ENCODE measurements at places on chromosomes 13 and 19.
A peak's percentile ranks its signal among the peaks of the same experiment; 100 is the strongest.

DNA sequence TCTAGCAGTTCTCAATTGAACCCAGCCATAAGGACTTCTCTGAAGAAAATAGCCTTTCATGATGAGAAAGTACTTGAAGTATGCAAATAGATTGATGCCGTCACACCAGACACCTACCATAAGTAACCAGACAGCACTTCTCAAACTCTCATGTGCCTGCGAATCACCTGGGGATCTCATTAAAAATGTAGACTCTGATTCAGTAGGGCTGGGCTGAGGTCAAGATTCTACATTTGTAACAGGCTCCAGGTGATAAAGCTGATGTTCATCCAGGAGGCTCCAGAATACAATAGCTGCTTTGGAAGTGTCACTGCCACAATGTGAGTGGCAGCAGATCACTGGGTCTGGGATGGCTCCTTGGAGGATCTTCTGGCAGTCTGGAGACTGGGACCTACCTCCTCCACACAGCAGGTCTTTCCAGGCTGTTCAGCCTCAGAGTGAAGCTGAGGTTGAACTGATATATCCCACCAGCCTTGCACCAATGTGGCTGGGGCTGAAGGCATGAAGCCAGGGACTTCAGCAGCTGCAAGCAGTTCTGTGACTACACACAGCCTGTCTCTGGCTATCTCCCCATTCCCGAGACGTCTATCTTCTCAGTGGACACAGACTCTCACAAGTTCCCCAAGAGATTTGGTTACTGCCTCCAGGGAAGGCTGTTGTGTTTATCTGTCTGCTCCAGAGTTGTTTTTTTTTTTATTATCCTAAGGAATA lies 9.1 kb downstream of the MBNL2 start:
- no peak for DNase-seq

GRCh38 chr19:2507109-2507508 lies 31.2 kb downstream of the GADD45B start:
- DNase-seq = peak; percentile 38

DNA sequence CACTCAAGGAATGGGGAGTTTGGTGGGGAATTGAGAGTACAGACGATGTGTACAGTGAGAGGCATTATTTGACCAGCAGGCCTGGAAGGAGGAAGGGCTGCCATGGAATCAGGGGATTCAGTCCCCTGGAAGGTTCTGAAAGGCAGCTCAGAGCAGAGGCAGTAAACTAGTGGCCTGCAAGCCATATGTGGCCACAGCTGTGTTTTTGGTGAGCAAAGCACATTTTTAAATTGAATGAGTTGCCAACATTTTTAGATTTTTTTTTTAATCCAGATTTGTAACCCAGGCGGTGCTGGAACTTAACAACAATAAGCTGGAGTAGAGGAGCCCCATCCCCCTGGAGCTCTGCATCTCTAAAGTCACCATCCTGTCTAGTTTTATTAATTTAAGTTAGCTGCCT lies 95.3 kb upstream of the IPO5 start:
- no peak for DNase-seq

GRCh38 chr13:36840718-36841250 lies 21.8 kb downstream of the RFXAP start:
- DNase-seq = no peak

DNA sequence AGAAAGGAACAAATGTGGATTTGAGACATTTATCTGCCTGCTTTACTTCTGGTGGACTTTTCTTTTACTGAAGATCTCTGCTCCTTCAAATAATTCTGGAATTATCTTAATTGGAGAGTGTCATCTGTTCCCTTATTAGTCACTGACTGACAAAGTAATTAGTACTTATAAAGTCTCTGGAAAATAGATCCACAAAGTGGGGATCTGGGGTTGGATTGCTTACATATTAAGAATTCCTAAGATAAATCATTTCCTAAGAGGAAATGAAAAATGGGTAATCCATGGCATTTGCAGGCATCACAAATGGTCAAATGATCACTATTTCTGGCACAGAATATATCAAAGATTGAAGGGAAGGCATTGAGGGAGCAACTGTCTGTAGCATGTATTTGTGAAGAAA lies 137.4 kb upstream of the SLITRK5 start:
- DNase-seq = no peak

- DNase-seq = no peak
These were observed 665.7 kb upstream of the SLC10A2 start for GRCh38 chr13:103731959-103732358.

- no peak for DNase-seq
These were observed 1.7 kb downstream of the PTOV1 start for GRCh38 chr19:49852631-49853126.

- no peak for DNase-seq
These were observed 149.6 kb downstream of the MIPEP start for GRCh38 chr13:23739596-23739995.

DNA sequence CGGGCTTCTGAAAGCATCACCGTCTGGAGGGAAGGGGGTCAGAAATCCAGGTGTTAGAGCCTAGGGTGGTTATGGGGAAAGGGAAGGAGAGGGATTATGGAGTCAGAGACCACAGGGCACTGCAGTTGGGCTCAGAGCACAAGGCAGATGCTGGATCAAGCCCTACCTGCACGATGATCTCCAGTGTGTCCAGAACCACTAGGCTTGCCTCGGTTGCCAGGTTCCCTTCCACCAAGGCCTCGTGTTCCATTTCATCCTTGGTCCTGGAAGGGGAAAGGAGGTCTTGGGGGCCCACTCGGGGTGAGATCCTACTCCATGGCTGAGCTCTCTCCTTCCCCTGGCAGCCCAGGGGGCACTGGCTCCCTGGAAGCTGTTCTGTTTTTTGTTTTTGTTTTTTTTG lies 17.0 kb upstream of the KANK2 start:
- DNase-seq = no peak

DNA sequence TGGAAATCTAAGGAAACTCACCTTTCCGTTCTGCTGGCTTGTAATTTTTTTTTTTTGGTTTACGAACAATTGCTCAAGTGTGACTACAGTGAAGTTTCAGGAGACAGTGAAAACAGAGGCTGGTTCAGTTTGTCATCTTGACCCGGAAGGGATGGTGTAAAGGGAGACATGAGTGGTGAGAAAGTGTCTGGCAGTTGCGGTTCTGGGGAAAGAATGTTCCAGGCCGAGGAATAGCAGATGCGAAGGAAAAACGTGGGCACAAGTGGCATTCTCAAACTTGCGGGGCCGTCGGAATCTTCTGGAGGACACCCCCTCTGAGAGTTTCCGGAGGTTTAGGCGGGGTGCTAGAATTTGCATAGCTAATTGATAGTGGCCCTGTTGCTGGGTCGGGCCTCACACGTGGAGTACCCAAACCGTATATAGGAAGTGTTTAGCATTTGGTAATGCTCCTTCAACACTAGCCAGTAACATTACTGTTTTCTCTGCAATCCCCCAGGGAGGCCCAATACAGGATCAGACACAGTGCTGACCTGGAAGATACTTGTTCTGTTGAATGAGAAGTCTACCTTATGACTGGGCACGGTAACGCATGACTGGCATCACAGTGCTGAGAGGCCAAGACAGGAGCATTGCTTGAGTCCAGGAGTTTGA lies 2.8 kb upstream of the TNFSF9 start:
- no peak for DNase-seq

GRCh38 chr13:29903543-29903942 lies 53.1 kb upstream of the UBL3 start:
- DNase-seq = no peak

- DNase-seq = no peak
These were observed 729 bp downstream of the STK11 start for GRCh38 chr19:1206150-1206863.

GRCh38 chr19:47049307-47049700 lies 880 bp upstream of the TMEM160 start:
- DNase-seq = no peak

- no peak for DNase-seq
These were observed 51.8 kb downstream of the TMED1 start for GRCh38 chr19:10784257-10784656.

DNA sequence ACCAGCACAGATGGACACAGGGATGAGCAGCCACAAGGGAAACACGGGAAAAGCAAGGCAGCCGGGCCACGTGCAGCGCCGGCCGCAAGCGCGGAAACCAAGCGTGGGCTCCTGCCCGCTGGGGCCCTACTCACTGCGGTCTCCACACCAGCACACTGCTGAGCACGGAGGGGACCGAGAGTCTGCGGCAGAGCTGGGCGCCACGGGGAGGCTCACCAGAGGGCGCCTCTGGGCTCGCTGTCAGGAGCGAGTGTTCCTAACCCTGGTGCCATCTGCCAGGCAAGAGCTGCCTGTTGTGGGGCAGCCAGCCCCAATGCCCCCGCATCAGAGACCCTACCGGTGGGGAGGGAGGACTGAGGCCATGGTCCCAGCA lies 26.5 kb downstream of the MPND start:
- peak; percentile 86 for DNase-seq

GRCh38 chr19:44772959-44773358 lies 4.7 kb upstream of the CBLC start:
- no peak for DNase-seq

DNA sequence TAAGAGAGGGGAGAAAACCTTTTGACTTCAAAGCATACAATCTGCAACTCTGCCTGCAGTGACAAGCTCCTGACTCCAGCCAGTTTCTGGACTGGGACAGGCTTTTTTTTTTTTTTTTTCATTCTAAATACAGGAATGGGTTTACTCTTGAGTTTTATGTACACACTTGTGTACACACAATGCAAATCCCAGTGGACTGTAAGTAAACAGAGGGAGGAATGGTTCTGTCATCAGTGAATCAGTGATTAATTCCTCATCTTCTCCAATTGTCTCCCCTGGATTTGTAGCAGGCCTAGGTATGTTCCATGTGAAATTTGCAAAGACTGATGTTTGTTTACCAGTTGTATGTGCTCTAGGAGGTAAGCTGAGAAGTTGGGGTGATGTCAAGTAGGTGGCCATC lies 184.8 kb downstream of the SHISA2 start:
- DNase-seq = no peak

- DNase-seq = no peak
These were observed 12.4 kb upstream of the TMEM255B start for GRCh38 chr13:113746671-113747070.

DNA sequence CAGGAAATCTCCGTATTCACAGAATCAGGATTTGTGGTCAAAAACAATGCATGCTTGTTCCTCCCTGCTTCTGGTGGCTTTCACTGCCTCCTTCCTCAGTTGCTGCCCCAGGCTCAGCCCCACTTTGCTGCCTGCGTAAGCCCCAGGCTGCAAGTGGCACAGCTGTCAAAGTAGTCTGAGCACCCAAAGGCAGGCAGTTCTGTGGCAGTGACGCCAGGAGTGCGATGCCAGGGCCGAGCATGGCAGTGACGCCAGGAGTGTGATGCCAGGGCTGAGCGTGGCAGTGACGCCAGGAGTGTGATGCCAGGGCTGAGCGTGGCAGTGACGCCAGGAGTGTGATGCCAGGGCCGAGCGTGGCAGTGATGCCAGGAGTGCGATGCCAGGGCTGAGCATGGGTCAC lies 77.3 kb upstream of the GPR183 start:
- DNase-seq = no peak

GRCh38 chr19:55387736-55388497 lies 2.2 kb downstream of the RPL28 start:
- no peak for DNase-seq

GRCh38 chr13:23418776-23419683 lies 14.5 kb downstream of the SACS start:
- DNase-seq = no peak

- DNase-seq = no peak
These were observed 53.5 kb upstream of the WASF3 start for GRCh38 chr13:26503826-26504594.

DNA sequence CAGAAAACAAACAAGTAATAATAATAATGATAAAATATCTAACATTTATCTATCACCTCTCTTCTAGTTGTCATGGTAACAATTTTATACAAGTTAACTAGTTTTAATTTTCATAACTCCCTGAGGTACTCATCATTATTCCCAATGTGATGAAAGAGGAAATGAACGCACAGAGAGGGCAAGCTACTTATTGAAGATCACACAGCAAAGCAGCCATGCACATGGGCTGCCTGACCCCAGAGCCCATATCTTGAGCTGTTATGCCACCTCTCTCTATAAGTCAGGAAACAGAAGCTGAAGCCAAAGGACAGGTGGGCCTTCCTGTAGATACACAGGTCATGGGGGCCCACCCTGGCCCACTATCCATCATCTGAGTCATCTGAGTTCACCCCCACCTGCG lies 4.9 kb upstream of the KLK4 start:
- DNase-seq = no peak

GRCh38 chr19:16830679-16831078 lies 1.5 kb downstream of the SIN3B start:
- DNase-seq = no peak

DNA sequence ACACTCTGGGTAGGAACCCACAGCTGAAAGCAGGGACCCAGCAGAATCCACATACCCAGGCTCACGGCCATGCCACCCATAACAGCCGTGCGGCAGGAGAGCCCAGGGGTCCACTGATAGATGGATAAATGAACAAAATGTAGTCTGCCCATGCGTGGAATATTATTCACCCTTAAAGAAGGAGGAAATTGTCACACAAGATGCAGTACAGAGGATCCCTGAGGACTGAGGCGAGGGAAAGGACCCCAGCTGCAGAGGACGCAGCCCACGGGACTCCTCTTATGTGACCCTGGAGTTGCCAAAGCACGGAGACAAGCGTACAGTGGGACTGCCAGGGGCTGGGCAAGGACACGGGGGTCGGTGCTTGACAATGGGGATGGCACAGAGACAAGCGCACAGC lies 10.7 kb downstream of the GRTP1 start:
- no peak for DNase-seq

- no peak for DNase-seq
These were observed 846 bp downstream of the TGFBR3L start for GRCh38 chr19:7915250-7916102.

GRCh38 chr19:51002542-51003311 lies 1.3 kb upstream of the KLK8 start:
- DNase-seq = peak; percentile 53

GRCh38 chr19:12984143-12984627 lies 11.1 kb upstream of the NFIX start:
- DNase-seq = no peak
